Activated T-helper 1 cell treated with Interleukin-2 at 50 U/mL for 16 hours (primary cell): ENCODE measurements at places on chromosomes 2 and 18.
A peak's percentile ranks its signal among the peaks of the same experiment; 100 is the strongest.

- DNase-seq: no peak
These were observed 130.6 kb downstream of the USP34 start for GRCh38 chr2:61340242-61340641.

DNA sequence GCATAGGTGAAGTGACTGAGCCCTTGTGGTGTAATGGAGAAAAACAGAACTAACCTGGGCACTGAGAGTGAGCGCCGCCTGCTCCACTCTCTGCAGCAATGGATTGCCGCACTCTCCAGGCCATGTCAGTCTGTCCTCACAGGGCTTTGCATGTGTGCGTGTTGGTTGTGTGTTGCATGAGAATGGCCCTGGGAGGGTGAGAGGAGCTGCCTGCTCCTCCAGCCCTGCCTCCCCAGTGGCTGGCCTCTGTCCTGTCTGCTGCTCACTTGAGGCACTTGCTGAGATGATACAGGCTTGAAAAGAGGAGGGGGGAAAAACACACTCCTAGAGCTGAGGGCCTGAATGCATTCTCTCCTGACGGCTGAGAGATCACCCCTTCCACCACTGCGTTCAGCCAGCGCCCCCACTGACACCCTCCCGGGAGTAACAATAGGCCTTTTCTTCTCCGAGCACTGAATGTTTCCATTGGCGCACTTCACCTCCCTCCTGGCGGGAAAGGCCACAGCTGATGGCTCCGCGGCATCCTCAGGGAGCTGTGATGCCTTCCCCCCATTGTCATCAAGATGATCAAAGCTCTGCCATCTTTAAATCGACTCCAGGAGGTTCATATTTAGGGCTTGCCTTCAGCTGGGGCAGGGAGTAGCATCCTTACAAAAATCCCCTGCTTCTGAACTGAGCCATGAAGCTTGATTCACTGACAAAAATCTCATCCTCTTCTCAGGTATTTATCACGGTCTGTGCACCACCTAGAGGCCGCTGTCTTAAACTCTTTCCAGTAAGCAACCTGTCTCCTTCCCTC lies 49.9 kb upstream of the DAPL1 start:
- DNase-seq: no peak

DNA sequence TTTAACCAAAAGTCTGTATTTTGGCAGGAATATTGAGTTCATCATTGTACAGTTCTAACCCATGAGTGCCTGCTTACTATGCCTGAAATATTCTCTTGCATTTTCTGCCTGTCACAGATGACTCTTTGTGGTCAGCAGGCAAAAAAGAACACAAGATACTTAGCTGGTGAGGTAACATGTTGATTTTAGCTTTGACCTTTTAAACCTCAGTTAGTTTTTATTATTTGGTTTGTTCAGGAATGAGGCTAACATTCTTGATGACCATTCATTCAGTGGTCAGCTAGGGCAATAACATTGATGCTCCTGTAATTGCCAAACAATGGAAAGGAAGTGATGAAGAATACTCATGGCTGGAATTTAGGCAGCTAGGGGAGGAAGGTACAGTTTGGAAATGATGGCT lies 491.2 kb downstream of the PIK3C3 start:
- no peak for DNase-seq

- DNase-seq: peak; percentile 8
These were observed 40.8 kb upstream of the RPRM start for GRCh38 chr2:153519257-153519875.

DNA sequence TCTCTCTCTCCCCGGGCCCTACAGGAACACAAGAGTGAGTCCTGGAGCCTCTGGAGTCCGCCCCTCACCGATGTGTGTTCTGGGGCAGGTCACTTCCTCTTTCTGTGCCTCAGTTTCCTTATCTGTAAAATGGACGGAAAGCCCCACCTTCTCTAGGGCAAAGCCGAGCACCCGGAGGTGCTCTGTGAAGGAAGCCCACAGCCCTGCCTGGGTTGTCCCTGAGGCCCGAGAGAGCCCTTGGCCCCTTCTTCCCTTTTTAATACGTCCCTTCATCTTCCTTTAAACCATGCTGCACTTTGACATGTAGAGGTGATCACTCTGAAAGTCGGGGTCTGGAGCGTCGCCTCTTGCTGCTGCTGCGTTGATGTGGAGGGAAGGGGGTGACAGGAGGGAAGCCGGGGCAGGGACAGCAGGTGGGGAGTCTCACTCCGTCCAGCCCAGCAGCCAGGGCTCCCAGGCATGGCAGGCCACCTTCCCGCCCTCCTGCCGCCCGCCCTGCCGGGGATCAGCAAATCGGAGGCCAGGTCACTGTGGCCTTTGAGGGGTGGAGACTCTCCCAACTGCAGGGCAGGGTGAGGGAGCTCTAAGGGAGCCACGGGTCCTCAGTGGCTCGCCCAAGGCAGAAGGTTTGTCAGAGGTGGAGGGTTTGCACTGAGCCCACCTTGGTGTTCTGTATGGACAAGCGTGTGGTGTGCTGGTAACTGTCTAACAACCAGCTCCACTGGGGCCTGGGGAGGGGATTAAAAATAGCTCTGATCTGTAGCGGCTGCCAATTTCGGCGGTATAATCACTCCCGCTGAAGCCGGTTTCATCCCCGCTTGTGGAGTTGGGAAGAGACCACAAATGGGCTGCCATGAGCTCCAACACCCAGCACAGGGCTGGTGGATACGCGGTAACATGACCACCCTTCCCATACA lies 135.9 kb upstream of the ID2 start:
- DNase-seq: no peak

GRCh38 chr2:194709840-194710239 lies 947.2 kb upstream of the SLC39A10 start:
- DNase-seq: no peak

GRCh38 chr2:14621906-14622549 lies 10.5 kb upstream of the LRATD1 start:
- no peak for DNase-seq

- peak; percentile 0 for DNase-seq
These were observed 472 bp upstream of the PLEKHM3 start for GRCh38 chr2:208025814-208026184.

DNA sequence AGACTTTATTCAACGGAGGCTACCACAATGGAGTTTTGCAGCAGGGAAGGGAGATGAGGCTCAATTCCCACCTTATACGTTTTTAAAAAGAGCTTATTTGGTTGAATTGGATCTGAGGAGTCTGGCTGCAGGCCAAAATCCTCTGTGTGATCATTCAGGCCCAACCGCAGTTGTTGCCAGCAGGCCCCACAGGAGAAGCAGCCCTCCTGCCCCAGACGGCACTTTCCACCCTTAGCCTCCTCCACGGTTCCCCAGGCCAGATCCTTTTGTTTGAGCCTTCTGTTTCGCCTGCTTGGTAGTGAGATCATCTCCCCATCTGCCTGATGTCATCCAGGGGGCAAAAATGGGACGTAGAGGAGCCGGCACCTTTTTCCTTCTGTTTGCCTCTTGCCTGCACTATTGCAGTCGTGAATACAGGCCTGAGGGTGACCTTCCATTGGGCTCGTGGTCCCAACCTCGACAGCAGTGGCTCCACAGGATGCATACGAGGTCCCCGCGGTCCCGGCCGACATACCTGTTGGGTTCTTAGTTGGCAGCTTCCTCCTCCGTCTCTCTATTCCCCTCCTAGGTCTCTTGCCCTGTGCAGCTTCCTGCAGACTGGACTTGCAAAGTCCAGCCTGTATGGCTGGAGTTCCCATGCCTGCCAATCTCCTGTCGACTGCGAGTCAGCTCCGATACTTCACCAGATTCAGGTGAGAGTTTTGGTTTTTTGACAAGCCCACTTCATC lies 9.3 kb upstream of the GPR35 start:
- no peak for DNase-seq

- DNase-seq: no peak
These were observed 286.6 kb downstream of the AGAP1 start for GRCh38 chr2:235780401-235780800.

DNA sequence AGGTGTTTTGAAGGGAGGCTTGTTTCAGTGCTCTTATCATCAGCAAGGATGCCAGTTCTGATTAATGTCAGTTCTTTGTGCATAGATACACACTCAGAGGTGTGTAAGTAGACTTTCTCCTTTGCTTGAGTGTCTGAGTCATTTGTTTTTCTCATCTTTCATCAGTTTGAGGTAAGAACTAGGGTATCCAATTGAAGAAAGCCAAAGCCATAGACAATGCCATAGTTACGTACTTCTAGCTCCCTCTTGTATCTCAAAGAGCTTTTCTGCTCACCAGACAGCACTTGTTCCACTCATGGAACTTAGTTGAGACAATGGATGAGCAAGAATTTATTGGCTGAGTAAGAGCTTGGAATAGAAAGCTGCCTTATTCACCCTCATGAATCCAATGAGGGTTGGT lies 520.1 kb downstream of the PIK3C3 start:
- no peak for DNase-seq

DNA sequence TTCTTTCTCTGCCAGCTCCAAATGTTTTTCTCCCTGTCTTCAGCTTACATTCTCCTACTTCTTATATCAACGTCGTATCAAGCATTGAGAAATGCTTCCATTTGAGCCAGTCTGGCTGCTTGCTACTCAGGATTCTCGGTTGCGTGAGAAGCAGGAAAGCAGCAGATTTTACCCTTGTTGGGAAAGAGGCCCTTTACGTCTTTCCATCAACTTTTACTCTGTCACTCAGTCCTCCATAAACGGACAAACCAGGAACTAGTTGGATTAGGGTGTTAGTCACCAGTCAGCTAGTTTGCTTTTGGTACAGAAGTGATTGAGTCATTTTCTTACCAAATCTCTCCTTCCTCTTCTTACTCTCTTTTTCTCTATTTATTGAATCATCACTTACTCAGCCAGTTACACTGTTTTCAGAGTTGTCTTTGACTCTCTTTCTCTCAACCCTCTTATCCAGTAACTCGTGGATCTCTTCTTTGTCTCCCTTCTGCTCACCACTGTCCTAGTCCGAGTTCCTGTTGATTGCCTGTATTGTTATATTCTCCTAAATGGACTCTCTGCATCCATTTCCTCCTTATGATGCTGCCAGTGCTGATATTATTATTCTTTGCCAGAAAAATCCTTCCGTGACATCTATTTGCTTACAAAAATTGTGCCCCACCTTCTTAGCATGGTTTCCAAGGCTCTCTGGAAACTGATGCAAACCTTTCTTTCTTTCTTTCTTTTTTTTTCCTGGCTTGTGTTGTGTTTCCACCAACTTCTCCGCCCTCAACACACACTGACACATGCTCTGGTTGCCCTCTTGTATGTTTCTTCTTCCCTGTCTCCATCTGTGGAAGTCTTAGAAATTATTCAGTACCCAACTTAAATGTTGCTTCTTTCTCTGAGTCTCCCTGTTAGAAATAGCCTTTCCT lies 61.5 kb downstream of the VRK2 start:
- no peak for DNase-seq

- DNase-seq: no peak
These were observed 166.9 kb downstream of the RND3 start for GRCh38 chr2:150320608-150321007.

GRCh38 chr18:80244956-80245730 lies 2.2 kb downstream of the PARD6G start:
- no peak for DNase-seq

DNA sequence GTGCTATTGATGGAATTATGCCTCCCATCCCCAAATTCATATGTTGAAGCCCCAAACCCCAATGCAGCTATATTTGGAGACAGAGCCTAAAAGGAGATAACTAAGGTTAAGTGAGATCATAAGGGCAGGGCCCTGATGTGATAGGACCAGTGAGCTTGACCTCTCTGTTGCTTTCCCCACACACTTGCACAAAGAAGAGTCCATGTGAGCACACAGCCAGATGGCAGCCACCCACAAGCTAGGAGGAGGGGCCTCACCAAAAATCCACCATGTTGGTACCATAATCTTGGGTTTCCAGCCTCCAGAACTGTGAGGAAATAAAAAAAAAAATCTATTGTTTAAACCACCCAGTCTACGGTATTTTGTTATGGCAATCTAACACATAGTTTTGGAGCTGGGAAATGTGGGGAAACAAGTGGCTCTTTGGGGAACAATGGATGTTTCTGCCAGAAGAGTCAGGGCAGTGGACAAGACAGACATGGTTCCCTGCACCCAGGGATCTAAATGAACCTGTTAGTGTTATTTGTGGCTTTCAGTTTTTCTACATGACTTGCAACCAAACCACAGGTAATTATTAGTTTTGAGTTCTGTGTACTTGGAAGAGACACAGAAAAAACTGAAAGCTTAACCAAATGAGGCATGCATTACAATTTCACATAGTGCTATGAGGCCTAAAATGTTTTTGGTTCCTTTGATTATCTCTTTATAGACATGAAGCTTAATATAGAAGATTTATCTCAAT lies 259.1 kb downstream of the LTBP1 start:
- DNase-seq: no peak

DNA sequence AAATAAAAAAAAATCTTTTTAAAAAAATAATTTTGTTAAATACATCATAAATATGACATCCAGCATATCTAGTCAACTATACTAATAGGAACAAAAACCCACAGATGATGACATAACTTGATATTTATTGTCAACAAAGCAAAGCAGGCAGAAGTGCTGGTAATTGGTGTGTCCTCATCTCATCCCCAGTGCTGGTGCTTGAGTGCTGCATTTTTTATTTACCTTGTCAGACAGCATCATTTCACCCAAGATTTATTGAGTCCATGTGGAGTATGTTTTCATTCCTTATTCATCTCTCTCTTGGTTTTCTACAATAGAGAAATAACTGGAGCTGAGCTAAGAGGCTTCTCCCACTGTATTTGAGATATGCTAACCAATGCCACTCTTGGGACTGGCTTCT lies 191.6 kb upstream of the SLC14A2 start:
- DNase-seq: no peak

DNA sequence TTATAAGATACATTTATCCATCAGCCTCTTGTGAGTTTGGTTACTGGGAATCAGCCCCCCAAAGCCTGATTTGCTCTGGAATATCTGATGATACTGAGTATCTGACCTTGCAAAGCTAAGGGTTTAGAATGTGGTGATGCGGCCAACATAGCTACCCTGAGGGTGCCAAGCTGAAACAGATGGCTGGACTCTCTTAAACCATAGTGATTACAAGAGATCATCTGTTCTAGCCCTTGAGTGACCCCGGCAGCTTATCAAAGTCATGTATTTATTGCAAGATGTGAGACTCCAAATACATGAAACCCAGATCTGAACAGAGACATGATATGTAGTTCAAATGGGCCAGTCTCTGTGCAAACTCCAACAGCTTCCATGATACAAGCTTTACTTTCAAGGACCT lies 78.2 kb upstream of the CABLES1 start:
- DNase-seq: no peak

DNA sequence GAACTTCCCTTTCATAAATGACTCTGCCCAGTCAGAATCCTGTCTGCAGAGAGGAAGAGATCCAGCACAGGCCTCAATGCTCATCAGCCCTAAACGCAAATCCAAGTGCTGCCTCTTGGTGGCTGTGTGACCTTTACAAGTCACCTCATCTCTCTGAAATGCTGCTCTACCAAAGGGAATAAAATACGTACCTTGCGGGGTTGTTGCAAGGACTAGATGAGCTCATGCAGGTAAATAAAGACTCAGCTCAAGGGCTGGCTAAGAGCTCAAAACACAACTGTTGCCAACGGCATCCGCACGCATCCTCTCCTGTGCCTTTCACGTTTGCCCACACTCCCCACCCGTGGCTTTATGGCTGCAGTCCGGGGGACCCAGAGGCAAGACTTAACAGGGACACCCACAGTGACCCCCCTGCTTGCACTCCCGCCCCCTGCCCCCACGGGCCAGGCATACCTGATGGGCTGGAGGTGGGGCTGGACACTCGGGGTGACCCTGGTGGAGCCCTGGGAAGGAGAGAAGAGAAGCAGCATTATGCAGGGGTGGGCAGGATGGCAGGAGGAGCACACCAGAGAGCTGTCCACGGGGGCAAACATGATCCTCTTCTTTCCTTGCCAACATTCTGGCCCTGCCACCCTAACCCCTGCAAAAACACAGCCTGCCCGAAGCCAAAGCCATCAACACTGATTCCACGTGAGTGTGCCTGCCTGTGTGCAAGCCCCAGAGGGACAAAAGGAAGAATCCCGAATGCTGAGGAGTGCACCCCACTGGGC lies 102.6 kb downstream of the TNS1 start:
- DNase-seq: no peak
